Progenitor cell of endocrine pancreas (in vitro differentiated cells): ENCODE measurements at places on chromosomes 13 and 19. TPM values are rescaled to one million over a fixed set of nuclear protein-coding genes. Genes with fewer than 3 reads are reported as not detected.

HOMER3 gene
- 64.5 and 69.4 TPM in 2 replicates for total RNA-seq

LYPD3 gene
- 0.47 and 0.60 TPM in 2 replicates for total RNA-seq

RNF113B gene
- not detected in 2 replicates for total RNA-seq

EFNB2 gene
- total RNA-seq = 44.2 and 50.8 TPM in 2 replicates

HIPK4 gene
- 0.11 TPM in 1 of 2 replicates, not detected in the other for total RNA-seq

CYP2B6 gene
- total RNA-seq = 2.0 and 3.0 TPM in 2 replicates

APOC1 gene
- 85.5 and 89.4 TPM in 2 replicates for total RNA-seq

CCDC169 gene
- total RNA-seq = 5.8 and 6.5 TPM in 2 replicates

DNAAF3 gene
- 14.9 and 18.4 TPM in 2 replicates for total RNA-seq

ZNF98 gene
- total RNA-seq = not detected in 2 replicates

- DNase-seq = no peak
- H3K36me3 ChIP-seq = peaks cover 5% of the 10 kb centered on the region
- H3K27me3 ChIP-seq = no peaks in the 10 kb centered on the region
- H3K4me3 ChIP-seq = no peak overlapping the region
- peak overlapping the region; percentile 43 for H3K27ac ChIP-seq
Observed at GRCh38 chr13:75739244-75739868, 103.2 kb downstream of the LMO7 start.

- no peak overlapping the region for H3K4me3 ChIP-seq
- no peak overlapping the region for H3K27ac ChIP-seq
- DNase-seq = no peak
- H3K4me1 ChIP-seq = peaks cover 7% of the 10 kb centered on the region
- H3K27me3 ChIP-seq = peaks cover 45% of the 10 kb centered on the region
- H3K36me3 ChIP-seq = peaks cover 16% of the 10 kb centered on the region
Observed at GRCh38 chr19:50486823-50487515, 10.3 kb upstream of the GARIN5A start.

DNA sequence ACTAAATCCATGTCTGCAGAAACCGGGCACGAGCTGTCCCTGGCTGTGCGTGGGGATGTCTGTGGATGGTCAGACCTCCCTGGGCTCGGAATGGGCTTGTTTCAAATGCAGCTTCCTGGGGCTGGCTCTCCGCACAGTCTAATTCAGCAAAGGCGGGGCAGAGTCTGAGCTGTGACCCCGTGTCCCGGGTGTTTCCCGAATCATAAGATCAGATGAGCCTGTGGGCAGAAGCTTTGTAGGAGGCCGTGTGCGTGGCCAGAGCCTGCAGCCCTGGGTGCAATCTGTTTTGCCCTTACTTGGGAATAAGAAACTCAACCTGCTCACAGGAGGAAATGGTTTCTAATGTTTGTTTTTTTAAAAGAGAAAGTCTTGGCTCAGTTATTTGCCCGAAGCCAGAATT, 13.9 kb upstream of the GNA11 start:
- H3K27me3 ChIP-seq = no peaks in the 10 kb centered on the region
- no peak for DNase-seq
- no peak overlapping the region for H3K4me3 ChIP-seq
- no peaks in the 10 kb centered on the region for H3K36me3 ChIP-seq
- no peaks in the 10 kb centered on the region for H3K4me1 ChIP-seq

DNA sequence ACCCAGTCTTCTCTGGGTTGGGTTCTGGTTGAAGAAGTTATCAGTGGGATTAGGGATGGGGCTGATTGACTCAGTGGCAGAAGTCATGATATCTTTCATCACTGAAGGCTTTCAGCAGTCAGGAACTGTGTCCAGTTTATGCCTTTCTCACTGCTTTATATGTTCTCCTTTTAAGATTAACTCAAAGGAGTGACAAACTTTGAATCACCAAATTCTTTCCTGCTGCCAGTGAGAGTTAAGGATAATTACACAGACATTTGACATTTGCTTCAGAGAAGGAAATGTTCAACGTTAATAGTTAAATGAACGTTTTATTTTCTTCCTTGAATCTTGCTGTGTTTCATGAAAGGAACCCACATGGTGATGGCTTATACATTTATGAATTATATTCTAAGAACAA, 41.0 kb upstream of the CNMD start:
- DNase-seq = no peak
- peaks cover 9% of the 10 kb centered on the region for H3K27me3 ChIP-seq
- H3K4me1 ChIP-seq = no peaks in the 10 kb centered on the region

DNA sequence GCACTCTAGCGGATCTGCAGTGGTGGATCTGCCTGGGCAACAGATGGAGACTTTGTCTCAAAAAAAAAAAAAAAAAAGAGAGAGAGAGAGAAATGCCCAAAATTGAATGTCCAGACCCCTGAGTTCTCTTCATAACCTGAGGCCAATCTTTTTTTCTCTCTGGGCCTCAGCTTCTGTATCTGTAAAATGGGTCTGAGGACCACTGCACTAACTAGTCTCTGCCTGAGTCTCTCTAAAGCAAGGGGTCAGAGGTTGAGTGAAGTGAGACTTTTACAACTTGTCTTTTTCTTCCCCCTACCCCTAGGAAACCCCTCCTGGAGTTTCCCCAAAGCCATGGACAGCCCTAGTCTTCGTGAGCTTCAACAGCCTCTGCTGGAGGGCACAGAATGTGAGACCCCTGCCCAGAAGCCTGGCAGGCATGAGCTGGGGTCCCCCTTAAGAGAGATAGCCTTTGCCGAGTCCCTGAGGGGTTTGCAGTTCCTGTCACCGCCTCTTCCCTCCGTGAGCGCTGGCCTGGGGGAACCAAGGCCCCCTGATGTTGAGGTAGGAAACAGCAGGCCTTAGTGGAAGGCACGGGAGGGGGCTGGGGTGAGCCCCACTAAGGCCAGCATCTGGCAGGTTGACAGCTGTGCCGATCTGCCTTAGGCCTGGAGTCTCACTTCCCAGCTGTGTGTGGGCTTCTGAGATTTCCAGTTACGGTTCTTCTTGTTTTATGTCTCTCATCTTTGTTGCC, 1.8 kb downstream of the TMEM91 start:
- H3K27ac ChIP-seq = peak overlapping the region; percentile 41
- no peaks in the 10 kb centered on the region for H3K27me3 ChIP-seq
- H3K36me3 ChIP-seq = no peaks in the 10 kb centered on the region
- H3K4me1 ChIP-seq = peaks cover 8% of the 10 kb centered on the region

DNA sequence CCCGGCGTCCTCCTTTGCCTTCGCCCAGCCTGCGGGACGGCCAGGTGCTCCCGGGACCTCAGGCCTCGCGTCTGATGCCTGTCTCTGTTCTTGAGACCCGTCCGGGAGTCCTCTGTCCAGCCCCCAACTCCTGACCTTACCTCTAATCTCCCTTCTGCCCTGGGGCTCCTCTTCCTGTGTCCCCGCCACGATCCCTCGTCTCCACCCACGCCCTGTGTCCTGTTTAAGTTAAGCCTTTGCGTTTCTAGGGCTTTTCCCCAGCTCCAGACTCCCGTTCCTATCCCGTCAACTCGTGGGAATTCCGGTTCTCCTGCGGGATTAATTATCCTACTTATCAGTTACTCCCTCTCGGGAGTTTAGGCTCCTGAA, 686 bp downstream of the LENG8 start:
- H3K36me3 ChIP-seq = peaks cover 7% of the 10 kb centered on the region
- H3K27ac ChIP-seq = peak overlapping the region; percentile 99
- H3K4me3 ChIP-seq = peak overlapping the region; percentile 86
- H3K4me1 ChIP-seq = peaks cover 22% of the 10 kb centered on the region

DNA sequence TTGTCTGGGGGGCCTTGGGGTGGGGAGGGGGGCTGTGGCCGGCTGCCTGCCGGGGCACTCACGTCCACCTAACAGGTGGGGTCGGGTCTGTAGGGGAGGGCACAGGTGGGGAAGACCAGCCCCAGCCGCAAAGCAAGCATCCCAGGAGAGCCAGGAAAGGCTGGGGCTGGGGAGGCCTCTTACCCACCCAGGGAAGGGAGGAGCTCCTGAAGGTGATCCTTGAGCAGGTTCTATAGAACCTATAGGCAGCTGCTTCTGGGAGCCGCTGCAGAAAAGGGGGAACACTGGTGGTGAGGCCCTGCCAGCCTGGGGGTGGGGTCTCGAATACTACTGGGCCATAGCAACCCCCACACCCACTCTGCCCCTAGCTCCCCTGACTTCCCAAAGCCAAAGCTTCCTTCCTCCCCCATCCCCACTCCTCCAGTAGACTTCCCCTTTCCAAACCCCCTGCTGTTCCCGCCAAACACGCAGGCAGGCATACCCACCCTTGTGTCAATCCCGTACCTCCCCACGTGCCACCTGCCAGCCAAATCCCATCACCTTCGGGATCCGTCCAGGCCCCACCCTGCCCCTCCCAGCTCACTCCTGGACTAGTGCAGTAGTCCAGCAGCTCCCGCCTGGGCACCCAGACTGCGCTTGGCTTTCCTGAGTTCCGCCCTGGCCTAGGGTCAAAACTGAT, 5.6 kb downstream of the KLF16 start:
- peaks cover 10% of the 10 kb centered on the region for H3K4me1 ChIP-seq
- peak overlapping the region; percentile 21 for H3K4me3 ChIP-seq
- peaks cover 1% of the 10 kb centered on the region for H3K36me3 ChIP-seq
- no peak for DNase-seq
- peaks cover 21% of the 10 kb centered on the region for H3K27me3 ChIP-seq

- H3K27me3 ChIP-seq = peaks cover 29% of the 10 kb centered on the region
- no peak within 1 kb of the TSS for H3K27ac ChIP-seq
- no peaks in the 10 kb centered on the region for H3K4me1 ChIP-seq
- DNase-seq = peak; percentile 46
- H3K36me3 ChIP-seq = peaks cover 2% of the 10 kb centered on the region
Observed at GRCh38 chr19:13102666-13103580, at the start of gene LYL1. TSS of gene LYL1 (minus strand) at chr19:13102858. CDS start at chr19:13101171, 1,687 bp downstream.

- DNase-seq = no peak
- no peak overlapping the region for H3K27ac ChIP-seq
- peaks cover 18% of the 10 kb centered on the region for H3K27me3 ChIP-seq
- peak overlapping the region; percentile 63 for H3K4me3 ChIP-seq
Observed at GRCh38 chr19:14265290-14266036, 59.5 kb upstream of the ADGRL1 start.

- H3K27me3 ChIP-seq = no peaks in the 10 kb centered on the region
- H3K4me3 ChIP-seq = no peak overlapping the region
- no peak for DNase-seq
- no peaks in the 10 kb centered on the region for H3K4me1 ChIP-seq
- peaks cover 4% of the 10 kb centered on the region for H3K36me3 ChIP-seq
Observed at GRCh38 chr13:33859691-33860303, 41.8 kb downstream of the RFC3 start.

- no peaks in the 10 kb centered on the region for H3K36me3 ChIP-seq
- peaks cover 25% of the 10 kb centered on the region for H3K27me3 ChIP-seq
- DNase-seq = no peak
Observed at GRCh38 chr13:87669379-87669978, 1.7 kb upstream of the SLITRK5 start.

- H3K4me1 ChIP-seq = peaks cover 13% of the 10 kb centered on the region
- H3K27ac ChIP-seq = no peak overlapping the region
- H3K27me3 ChIP-seq = peaks cover 22% of the 10 kb centered on the region
- DNase-seq = no peak
Observed at GRCh38 chr13:44373247-44373600, 400 bp upstream of the SERP2 start.

- DNase-seq = peak; percentile 36
- no peaks in the 10 kb centered on the region for H3K36me3 ChIP-seq
- peaks cover 5% of the 10 kb centered on the region for H3K27me3 ChIP-seq
- no peak overlapping the region for H3K4me3 ChIP-seq
- H3K4me1 ChIP-seq = peaks cover 3% of the 10 kb centered on the region
- no peak overlapping the region for H3K27ac ChIP-seq
Observed at GRCh38 chr19:51158474-51159129, 16.5 kb downstream of the SIGLEC7 start.

- H3K27me3 ChIP-seq = peaks cover 3% of the 10 kb centered on the region
- no peak overlapping the region for H3K4me3 ChIP-seq
- peaks cover 2% of the 10 kb centered on the region for H3K36me3 ChIP-seq
- no peak overlapping the region for H3K27ac ChIP-seq
- no peaks in the 10 kb centered on the region for H3K4me1 ChIP-seq
Observed at GRCh38 chr13:94993616-94994015, 281.3 kb upstream of the SOX21 start.

GRCh38 chr19:11196406-11197287, 698 bp downstream of the KANK2 start:
- H3K4me3 ChIP-seq = peak overlapping the region; percentile 76
- H3K36me3 ChIP-seq = peaks cover 2% of the 10 kb centered on the region
- peaks cover 2% of the 10 kb centered on the region for H3K4me1 ChIP-seq
- H3K27me3 ChIP-seq = no peaks in the 10 kb centered on the region
- DNase-seq = no peak
- peak overlapping the region; percentile 41 for H3K27ac ChIP-seq

DNA sequence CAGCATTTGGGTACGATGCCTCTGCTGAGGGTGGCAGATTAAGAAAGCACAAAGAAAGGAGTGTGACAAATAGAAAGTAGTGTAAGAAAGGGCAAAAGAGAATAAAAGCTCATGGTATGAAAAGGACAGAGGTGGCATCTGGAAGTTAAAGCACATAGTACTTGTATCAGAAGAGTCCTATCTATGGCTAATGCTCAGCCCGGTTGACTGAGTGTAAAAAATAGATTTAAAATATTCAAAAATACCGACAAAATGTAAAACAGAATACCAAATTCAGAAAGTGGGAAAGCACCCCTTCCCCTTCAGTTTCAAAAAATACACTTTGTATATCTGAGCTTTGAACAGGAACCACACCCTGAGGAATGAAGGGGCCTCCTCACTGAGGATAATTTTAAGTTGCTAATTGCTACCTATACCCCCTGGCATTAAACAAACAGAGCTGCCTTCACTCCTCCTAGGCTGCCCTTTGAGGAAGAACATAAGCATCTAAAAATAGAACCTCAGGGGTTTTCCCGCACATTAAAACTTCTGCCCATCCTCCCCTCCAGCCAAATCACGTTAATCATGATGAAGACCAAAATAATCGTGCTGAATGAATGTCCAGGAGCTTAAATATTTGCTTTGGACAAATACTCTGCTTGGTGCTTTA, 43.3 kb downstream of the DLEU7 start:
- no peaks in the 10 kb centered on the region for H3K36me3 ChIP-seq
- H3K4me1 ChIP-seq = peaks cover 13% of the 10 kb centered on the region
- peaks cover 3% of the 10 kb centered on the region for H3K27me3 ChIP-seq
- H3K27ac ChIP-seq = no peak overlapping the region
- DNase-seq = no peak

GRCh38 chr13:25168790-25169189, 3.3 kb downstream of the AMER2 start:
- peaks cover 71% of the 10 kb centered on the region for H3K27me3 ChIP-seq
- no peaks in the 10 kb centered on the region for H3K36me3 ChIP-seq
- H3K27ac ChIP-seq = no peak overlapping the region
- peaks cover 5% of the 10 kb centered on the region for H3K4me1 ChIP-seq

DNA sequence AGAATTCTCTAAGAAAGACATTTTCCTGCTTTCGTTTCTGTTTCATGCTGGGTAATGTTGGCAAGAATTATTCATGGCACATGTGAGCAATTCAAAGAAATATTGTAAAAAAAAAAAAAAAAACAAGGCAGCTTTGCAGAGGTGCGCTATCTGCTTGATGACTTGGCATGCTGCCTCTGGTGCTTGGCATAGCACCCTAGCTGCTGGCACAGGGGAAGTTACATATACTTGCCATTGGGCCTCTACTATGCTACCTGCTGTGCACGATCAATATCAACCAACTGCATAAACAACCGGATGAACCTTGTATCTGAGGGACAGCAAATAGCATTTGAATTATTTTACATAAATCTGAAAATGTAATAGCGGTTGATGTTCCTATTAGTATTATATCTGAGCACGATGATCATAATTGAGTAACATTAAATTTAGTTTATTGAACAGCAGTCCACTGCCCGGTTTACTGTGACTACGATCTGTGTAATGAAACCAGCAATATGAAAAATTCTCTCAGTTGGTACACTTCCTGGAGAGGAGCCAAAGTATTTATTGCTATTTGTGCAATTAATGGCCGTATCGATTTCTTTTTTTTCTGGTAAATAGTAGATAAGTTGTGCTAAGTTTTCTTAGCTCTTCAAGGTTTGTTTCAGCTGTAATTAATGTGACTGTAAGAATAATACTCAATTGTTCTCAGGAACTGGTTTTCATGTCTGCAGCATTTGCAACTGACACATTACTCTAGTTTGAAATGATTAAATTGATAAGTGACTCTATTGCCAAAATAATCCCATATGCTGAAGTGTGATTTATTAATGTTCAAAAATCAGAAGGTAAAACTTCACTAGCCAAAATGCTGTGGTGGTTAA, 717.3 kb downstream of the DACH1 start:
- DNase-seq = no peak
